ENCODE measurements at places on chromosomes 6 and 20. TPM values are rescaled to one million over a fixed set of nuclear protein-coding genes. Genes with fewer than 3 reads are reported as not detected.

HS3ST5 gene
- not detected for total RNA-seq

PLCB1 gene
- total RNA-seq, result 1.6 TPM

ECT2L gene
- total RNA-seq, result 0.39 TPM

PRPF6 gene
- 47.6 TPM for total RNA-seq

ZSCAN26 gene
- 14.7 TPM for total RNA-seq

SASH1 gene
- total RNA-seq, result 29.5 TPM

ZNF292 gene
- 26.4 TPM for total RNA-seq

RAB32 gene
- total RNA-seq, result 57.7 TPM

C2 gene
- total RNA-seq, result 0.22 TPM

GSTA2 gene
- total RNA-seq, result not detected

MLIP gene
- not detected for total RNA-seq

KIF25 gene
- total RNA-seq, result not detected

COL21A1 gene
- total RNA-seq, result not detected

ZNF311 gene
- total RNA-seq, result 1.6 TPM

MLN gene
- not detected for total RNA-seq

PERP gene
- total RNA-seq, result 96.2 TPM

ZNF391 gene
- 1.5 TPM for total RNA-seq

Data from placental epithelial cell (primary cell).